CD4-positive, alpha-beta T cell treated with Interleukin-17A for 1 hour (primary cell): ENCODE measurements at places on chromosomes 3 and 15.
A peak's percentile ranks its signal among the peaks of the same experiment; 100 is the strongest.

DNA sequence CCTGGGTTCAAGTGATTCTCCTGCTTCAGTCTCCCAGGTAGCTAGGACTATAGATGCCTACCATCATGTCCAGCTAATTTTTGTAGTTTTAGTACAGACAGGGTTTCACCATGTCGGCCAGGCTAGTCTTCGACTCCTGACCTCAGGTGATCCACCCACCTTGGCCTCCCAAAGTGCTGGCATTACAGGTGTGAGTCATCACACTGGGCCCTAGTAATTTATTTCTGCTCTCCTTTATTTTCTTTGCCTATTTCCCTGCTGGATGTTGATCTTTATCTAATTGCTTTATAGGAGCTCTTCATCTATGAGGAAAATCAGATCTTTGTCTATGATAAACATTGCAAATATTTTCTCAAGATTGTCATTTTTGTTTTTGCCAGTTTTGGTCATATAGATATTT is 31.7 kb downstream of the UQCC5 start:
- no peak for DNase-seq

DNA sequence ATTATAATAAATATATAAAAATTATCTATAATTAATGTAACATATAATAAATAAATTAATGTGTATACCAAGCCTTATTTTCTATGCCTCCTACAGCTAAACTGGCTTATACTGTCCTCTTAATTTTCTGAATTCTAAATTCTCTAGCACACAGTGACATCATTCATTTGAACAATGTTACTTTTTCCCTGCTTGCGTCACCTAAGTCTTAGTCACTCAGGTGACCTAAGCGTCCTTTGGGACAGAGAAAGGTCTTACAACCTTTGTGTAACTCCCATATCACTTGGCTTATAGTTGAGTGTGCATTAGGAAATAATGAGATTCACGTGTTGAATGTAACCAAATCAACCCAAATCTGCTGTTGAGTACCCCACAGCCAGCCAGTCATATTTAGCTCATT is 48.5 kb upstream of the KCNMB2 start:
- no peak for DNase-seq

GRCh38 chr3:55965776-55966175 is 478.7 kb upstream of the WNT5A start:
- no peak for DNase-seq

DNA sequence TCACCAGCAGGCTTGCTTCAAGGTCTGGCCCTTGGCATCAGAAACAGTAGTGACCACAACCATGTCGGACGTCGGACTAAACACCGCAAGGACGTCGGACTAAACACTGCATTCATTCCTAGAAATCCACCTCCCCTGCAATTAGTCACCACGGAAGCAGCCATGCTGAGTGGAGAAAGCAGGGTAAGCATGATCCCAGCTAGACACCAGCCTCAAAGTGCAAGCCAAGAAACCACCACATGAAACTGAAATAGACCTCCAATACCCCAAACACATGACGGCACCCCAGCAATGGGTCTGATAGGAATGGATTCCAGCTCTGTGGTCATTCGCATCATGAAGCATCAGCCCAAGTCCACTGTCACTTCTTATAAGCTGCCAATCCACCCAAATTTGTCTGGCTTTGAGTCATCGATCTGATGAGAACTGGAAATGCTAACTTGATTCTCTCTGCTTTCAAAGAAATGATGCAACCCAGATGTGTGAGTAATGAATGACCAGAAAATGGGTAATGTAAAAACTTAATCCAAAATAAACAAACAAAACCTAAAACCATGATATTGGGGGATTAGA is 348.3 kb upstream of the TMCO5A start:
- DNase-seq: no peak

- no peak for DNase-seq
Observed at GRCh38 chr3:177836671-177837070, 639.4 kb upstream of the TBL1XR1 start.

GRCh38 chr3:16365491-16366128 is 100.6 kb downstream of the OXNAD1 start:
- DNase-seq: no peak

GRCh38 chr3:66644549-66644948 is 143.7 kb upstream of the LRIG1 start:
- peak; percentile 2 for DNase-seq

DNA sequence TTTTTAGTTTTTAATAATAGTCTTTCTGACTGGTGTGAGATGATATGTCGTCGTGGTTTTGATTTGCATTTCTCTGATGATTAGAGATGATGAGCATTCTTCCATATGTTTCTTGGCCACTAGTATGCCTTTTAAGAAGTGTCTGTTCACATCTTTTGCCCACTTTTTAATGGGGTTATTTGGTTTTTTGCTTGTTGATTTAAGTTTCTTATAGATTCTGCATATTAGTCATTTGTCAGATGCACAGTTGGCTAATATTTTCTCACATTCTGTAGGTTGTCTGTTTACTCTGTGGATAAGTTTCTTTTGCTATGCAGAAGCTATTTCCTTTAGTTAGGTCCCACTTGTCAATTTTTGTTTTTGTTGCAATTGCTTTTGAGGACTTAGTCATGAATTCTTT is 185.4 kb downstream of the SUCNR1 start:
- no peak for DNase-seq

DNA sequence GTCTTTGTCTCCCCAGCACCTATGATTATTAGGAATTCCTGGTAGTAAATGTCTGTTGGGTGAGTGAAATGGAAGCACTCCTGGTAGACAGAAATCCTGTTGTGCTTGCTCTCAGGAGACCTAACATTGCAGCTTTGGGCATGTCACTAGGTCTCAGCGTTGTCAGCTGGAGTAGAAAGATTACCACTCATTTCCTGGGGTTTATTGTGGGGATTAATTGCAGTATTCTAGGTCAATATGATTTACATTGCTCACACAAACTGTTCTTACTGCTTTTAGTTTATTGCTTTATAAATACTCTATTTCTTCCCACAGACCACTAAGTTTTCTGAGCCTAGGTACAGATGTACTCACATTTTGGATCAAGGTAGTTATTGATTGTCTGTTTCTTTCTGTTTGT is 5.1 kb downstream of the TSEN2 start:
- DNase-seq: no peak

DNA sequence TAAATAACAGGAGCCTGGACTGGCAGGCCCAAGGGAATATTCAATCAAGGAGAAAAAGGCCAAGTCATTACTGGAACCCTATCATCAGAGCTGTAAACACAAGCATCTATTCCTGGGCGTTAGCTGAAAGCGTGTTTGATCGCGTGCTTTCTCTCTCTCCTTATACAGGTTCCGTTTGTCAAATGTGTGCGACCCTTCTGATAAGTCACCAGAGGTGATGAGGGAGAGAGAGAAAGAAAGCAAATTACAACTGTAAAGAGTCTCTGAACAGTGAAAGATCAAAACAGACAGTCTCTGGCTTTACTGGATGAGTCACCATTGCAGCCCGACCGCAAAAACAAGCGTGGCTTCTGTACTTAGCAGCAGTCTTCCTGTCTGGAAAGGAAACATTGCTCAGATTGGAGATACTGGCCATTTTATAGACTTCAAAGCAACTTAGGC is 39.5 kb upstream of the TPRG1 start:
- DNase-seq: peak; percentile 87
